ENCODE measurements at places on chromosomes 7 and 10. TPM values are rescaled to one million over a fixed set of nuclear protein-coding genes. Genes with fewer than 3 reads are reported as not detected.

NCF1 gene
- not detected for total RNA-seq

EIF5AL1 gene
- total RNA-seq: not detected

TAS2R41 gene
- not detected for total RNA-seq

TMEM236 gene
- 0.52 TPM for total RNA-seq

C7orf57 gene
- 0.26 TPM for total RNA-seq

BAIAP2L1 gene
- 15.8 TPM for total RNA-seq

NOLC1 gene
- total RNA-seq: 26.0 TPM

GRCh38 chr10:68154211-68154497 is 44.9 kb downstream of the MYPN start:
- peak overlapping the region; percentile 48 for H3K27ac ChIP-seq
- H3K4me1 ChIP-seq: peaks cover 14% of the 10 kb centered on the region
- no peaks in the 10 kb centered on the region for H3K27me3 ChIP-seq
- no peak overlapping the region for H3K4me3 ChIP-seq
- peak; percentile 31 for DNase-seq
- H3K36me3 ChIP-seq: no peaks in the 10 kb centered on the region

GRCh38 chr7:158684329-158684728 is 20.3 kb downstream of the NCAPG2 start:
- H3K4me3 ChIP-seq: no peak overlapping the region
- DNase-seq: no peak
- no peaks in the 10 kb centered on the region for H3K27me3 ChIP-seq
- no peaks in the 10 kb centered on the region for H3K36me3 ChIP-seq

DNA sequence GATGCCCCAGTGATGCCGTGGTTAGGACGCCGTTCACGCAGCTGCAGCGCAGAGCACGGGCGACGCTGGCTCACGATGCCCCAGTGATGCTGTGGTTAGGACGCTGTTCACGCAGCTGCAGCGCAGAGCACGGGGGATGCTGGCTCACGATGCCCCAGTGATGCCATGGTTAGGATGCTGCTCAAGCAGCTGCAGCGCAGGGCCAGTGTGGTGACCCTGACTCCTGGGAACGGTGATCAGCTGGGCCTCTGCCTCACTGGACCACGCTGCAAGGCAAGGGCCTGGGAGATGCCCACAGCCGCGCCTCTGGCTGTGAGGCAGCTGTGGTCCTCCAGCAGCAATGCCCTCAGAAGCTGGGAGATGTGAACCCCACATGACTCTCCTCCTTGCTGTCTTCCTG is 280.6 kb downstream of the DNAJB6 start:
- DNase-seq: no peak
- H3K27me3 ChIP-seq: no peaks in the 10 kb centered on the region
- no peak overlapping the region for H3K27ac ChIP-seq
- H3K4me1 ChIP-seq: no peaks in the 10 kb centered on the region
- H3K4me3 ChIP-seq: no peak overlapping the region

DNA sequence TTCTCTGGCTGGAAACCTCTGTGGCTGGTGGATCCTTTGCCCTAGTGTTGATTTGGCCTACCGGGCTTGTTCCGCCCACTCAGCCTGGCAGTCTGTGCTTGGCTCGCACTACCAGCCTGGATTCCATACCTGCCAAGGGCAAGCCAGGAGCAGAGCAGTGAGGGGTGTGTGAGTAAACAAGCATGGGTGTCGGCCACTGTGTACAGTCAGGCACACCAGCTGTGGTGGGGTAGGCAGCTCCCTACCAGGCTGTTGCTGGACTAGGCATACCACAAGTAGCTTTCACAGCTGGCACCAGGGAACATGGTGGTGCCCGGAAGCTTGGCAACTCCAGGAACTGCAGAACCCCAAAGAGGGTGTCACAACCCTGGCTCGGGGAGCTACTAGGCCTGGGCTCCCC is 942.9 kb upstream of the LRRN3 start:
- no peak overlapping the region for H3K27ac ChIP-seq
- no peaks in the 10 kb centered on the region for H3K4me1 ChIP-seq
- no peak for DNase-seq
- no peaks in the 10 kb centered on the region for H3K36me3 ChIP-seq
- H3K27me3 ChIP-seq: no peaks in the 10 kb centered on the region

DNA sequence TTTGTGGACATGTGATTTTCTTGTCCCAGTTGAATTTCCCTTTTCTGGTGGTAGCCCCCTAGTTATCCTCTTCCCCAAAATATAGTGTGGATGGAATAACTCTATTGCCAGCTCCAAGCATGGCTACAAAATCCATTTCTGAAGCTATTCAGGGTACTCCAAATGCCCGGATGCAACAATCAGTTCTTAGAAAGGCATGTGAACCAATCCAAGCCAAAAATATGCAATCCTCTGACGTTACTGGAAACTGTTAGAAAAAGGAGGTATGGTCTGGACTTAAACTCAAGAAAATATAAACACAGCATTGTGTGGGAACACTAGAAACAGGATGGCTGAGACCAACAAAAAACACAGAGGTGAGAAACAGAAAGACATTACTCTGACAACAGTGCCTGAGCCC is 347.0 kb downstream of the GPAM start:
- DNase-seq: no peak
- no peaks in the 10 kb centered on the region for H3K27me3 ChIP-seq
- no peak overlapping the region for H3K4me3 ChIP-seq
- H3K27ac ChIP-seq: no peak overlapping the region

DNA sequence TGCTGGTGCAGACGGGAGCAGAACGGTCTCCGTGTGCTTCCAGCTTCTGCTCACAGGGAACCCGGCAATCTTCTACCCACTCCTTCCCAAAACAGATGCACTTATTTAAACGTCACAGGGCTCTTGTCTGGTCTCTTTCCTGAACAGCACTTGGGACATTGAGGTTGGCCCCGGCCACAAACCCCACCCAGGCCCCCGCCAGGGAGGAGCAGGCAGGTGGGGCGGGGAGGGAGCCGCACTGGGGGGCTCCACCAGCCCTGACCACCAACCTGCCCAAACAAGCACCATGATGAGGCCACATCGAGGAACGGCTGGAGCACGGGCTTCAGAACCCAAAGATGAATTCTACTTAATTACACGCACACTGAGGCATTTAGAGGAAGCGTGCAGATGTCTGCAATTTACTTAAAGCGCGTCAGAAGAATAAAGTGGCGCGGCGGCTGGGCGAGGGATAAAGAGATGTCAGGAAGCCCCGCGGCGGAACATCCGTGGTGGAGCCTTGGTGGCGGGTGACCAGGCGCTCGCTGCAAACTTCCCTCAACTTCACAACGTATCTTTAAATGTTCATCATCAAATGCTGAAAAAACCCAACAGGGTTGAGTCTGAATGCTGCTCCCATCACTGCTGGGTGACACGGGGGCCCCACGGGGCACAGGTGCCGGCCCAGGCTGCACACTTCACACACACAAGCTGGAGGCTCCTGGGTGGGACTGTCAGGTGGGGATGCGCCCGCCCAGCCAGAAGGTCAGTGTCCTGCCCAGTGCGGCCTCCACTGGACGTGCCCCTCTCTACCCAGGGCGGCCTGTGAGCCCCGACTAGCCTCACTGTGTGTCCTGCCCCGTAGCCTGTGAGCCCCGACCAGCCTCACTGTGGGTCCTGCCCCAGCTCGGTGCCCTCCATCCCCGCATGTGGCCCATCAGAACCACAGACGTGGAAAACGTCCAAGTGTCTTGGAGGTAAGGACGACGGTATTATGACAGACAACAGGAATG is 279.2 kb downstream of the MAD1L1 start:
- no peak overlapping the region for H3K4me3 ChIP-seq
- no peaks in the 10 kb centered on the region for H3K27me3 ChIP-seq
- H3K36me3 ChIP-seq: no peaks in the 10 kb centered on the region
- DNase-seq: no peak

GRCh38 chr10:103818105-103818504 is 37.3 kb downstream of the SH3PXD2A start:
- peak overlapping the region; percentile 14 for H3K27ac ChIP-seq
- no peaks in the 10 kb centered on the region for H3K36me3 ChIP-seq
- peaks cover 48% of the 10 kb centered on the region for H3K4me1 ChIP-seq
- no peak overlapping the region for H3K4me3 ChIP-seq
- H3K27me3 ChIP-seq: no peaks in the 10 kb centered on the region
- DNase-seq: no peak

GRCh38 chr10:3568983-3569382 is 216.0 kb downstream of the KLF6 start:
- H3K27ac ChIP-seq: no peak overlapping the region
- H3K36me3 ChIP-seq: no peaks in the 10 kb centered on the region
- no peaks in the 10 kb centered on the region for H3K4me1 ChIP-seq
- DNase-seq: no peak
- H3K27me3 ChIP-seq: no peaks in the 10 kb centered on the region
- no peak overlapping the region for H3K4me3 ChIP-seq

GRCh38 chr10:93075369-93076221 is 1.9 kb downstream of the CYP26A1 start:
- no peak overlapping the region for H3K27ac ChIP-seq
- H3K4me3 ChIP-seq: no peak overlapping the region
- no peaks in the 10 kb centered on the region for H3K36me3 ChIP-seq
- H3K27me3 ChIP-seq: no peaks in the 10 kb centered on the region

DNA sequence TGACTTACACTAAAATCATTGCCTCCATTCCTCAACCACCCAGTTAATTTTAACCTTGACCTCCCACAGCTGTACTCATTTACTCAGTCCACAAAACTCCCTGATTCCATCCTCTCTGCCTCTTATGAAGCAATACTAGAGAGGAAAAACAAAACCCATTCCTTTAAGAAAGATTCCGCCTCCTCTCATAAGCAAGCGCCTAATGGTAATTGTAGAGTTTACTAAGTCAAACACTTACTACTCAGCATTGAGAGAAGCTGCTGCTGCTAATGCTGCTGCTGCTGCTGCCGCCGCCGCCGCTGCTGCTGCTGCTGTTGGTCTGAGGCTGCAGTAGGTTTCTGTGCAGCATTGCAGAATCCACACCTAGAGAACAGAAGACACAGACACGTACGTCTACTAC is 2.1 kb upstream of the ADD3 start:
- DNase-seq: peak; percentile 40
- no peaks in the 10 kb centered on the region for H3K36me3 ChIP-seq
- H3K27ac ChIP-seq: peak overlapping the region; percentile 59
- H3K4me1 ChIP-seq: peaks cover 40% of the 10 kb centered on the region
- no peaks in the 10 kb centered on the region for H3K27me3 ChIP-seq
